ENCODE measurements at places on chromosomes 3 and 15. TPM values are rescaled to one million over a fixed set of nuclear protein-coding genes. Genes with fewer than 3 reads are reported as not detected.

The EBLN2 gene
- 2.9 TPM for polyA plus RNA-seq

- H3K36me3 ChIP-seq: no peaks in the 10 kb centered on the region
- no peak overlapping the region for H3K4me3 ChIP-seq
- H3K27ac ChIP-seq: no peak overlapping the region
- H3K27me3 ChIP-seq: no peaks in the 10 kb centered on the region
- no peaks in the 10 kb centered on the region for H3K4me1 ChIP-seq
These were observed 229.5 kb downstream of the ATP8B4 start for GRCh38 chr15:49889536-49889935.

- no peak overlapping the region for H3K27ac ChIP-seq
- no peak overlapping the region for H3K4me3 ChIP-seq
- peaks cover 29% of the 10 kb centered on the region for H3K4me1 ChIP-seq
These were observed 173.8 kb upstream of the TLE3 start for GRCh38 chr15:70271422-70272088.

GRCh38 chr3:190175490-190175889 is 54.8 kb upstream of the P3H2 start:
- peaks cover 40% of the 10 kb centered on the region for H3K4me1 ChIP-seq
- H3K27me3 ChIP-seq: no peaks in the 10 kb centered on the region
- H3K36me3 ChIP-seq: no peaks in the 10 kb centered on the region

- DNase-seq: no peak
- H3K27me3 ChIP-seq: no peaks in the 10 kb centered on the region
- no peaks in the 10 kb centered on the region for H3K4me1 ChIP-seq
- H3K27ac ChIP-seq: no peak overlapping the region
- no peak overlapping the region for H3K4me3 ChIP-seq
These were observed 90.5 kb upstream of the HERC1 start for GRCh38 chr15:63923993-63924950.

- H3K4me1 ChIP-seq: no peaks in the 10 kb centered on the region
- no peak for DNase-seq
- no peaks in the 10 kb centered on the region for H3K36me3 ChIP-seq
- no peaks in the 10 kb centered on the region for H3K27me3 ChIP-seq
- no peak overlapping the region for H3K27ac ChIP-seq
These were observed 306.0 kb downstream of the WDR72 start for GRCh38 chr15:53453253-53454105.
